Stimulated activated CD4-positive, alpha-beta T cell treated with anti-CD3 and anti-CD28 coated beads, TNF-alpha, amount 100 ng/mL, for 48 hours (primary cell): ENCODE measurements at places on chromosomes 6 and 20.

- no peak for DNase-seq
These were observed 44.2 kb upstream of the TAB2 start for GRCh38 chr6:149273318-149273717.

DNA sequence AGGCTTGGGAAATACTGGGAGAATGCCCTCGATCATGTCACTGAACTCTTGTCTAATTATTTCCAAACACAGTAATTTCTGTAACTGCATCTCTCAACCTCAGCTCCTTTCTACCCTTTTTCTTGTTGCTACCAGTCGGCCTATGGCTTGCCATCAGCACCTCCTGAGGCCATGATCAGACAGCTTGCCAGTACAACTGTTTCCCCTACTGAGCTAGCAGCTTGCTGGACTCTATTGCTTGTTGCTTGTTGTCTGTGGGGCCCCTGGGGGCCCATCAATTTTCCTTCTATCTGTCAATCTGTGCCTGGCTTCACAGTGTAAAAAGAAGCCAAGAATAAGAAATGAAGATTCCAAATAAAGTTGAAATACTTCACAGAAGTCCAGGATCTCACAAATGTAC, 123.9 kb downstream of the OPN5 start:
- DNase-seq: no peak

DNA sequence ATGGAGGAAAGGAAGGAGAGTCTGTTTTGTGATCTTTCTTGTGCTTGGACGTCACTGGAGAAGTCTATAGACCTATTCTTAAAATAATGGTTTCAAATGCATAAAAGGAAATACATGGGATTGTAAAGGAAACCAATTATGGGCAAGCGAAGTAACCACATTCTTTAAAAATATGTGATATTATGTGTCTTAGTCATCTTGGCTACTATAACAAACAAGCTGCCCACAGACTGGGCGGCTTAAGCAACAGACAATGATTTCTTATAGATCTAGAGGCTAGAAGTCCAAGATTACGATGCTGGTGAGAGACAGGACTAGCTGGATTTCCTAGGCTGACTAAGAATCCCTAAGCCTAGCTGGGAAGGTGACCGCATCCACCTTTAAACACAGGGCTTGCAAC, 49.4 kb upstream of the CD83 start:
- DNase-seq: no peak

GRCh38 chr6:49787176-49787575, at the start of gene PGK2:
Gene PGK2, minus strand, starts transcription at chr6:49787285. Its CDS starts 98 bp downstream, at chr6:49787187.
- DNase-seq: no peak

DNA sequence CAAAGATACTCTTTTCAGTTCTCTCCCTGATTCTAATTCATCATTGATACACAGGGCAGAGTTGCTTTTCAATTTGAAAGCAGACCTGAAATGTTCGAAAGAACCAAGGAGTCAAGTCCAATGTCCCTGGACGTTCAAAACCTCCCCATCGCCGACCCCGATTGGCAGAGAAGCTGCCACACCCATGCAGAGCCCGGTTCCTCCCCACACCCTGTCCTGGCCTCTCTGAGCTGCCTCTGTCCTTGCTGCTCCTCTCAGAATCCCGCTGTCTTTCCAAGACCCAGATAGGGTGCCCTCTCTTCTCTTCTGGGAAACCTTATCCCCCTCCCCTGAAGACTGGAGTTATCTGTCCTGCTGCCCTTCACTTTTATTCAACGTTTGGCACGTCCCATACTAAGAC, 52.3 kb upstream of the CITED2 start:
- DNase-seq: no peak

DNA sequence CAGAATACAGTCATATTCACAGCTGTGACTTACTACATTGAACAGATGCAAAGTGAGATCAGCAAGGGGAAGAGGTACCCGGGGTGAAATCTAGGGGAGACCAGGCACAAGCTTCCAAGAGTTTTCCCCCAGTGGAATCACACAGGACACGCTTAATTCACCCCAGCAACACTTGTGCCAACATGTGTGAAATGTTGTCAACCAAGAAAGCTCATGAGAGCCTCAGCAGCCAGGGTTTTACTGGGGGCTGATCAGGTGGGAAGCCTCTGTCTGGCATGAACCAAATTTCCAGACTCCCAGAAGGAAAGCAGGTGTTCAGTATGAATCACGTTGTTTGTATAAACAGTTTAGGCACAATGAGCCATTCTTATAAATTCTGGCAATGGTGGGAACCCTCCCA, 6.9 kb upstream of the RTF2 start:
- DNase-seq: no peak

DNA sequence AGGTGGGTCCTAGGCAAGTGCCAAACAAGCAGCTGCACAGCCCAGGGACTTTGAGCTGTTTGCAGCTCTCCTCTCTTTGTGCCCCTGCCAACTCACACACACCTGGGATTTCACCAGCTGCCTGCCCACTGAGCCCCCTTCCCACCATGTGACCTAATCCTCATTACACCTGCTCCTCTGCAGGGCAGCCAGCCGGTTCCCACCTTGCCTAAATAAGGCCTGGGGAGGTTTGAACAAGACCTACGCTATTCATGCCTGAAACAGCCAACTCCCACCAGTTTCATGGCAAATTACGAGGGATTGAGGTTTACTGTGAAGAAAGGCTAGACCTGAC, 92.6 kb upstream of the SOX4 start:
- no peak for DNase-seq

DNA sequence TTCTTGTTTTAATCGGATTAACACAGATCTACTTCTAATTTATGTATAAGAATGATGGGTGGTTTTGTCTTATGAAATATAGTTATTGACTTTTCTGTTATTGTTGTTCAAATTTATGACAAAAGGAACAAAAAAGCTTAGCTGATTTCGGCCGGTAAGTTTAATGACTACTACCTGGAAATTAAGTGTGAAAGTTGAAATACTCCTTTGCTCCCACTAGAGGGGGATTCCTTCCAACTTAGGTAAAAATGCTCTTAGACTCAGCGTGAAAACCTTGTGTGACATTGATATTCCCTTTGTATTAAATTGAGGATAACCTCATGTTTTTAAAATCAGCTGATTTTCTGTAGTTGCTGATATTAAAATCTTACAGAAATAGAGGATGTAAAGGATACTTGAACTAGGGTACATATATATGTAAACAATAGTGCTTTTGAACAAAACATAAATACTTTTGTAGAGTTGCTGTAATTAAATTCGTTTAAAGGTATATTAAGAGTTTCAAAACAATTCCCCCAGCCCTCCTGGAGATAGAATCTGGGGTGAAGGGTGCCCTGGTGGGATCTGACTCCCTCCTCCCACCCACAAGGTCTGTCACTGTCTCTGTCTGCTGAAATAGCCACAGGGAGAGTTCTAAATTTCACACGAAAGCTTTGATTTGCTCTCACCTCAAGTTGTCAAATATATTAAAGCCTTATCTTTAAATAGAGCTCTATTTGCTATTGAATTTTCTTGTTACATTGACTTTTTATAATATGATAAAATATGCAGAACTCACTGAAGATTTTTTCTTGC, 257.5 kb downstream of the ARID1B start:
- DNase-seq: no peak

DNA sequence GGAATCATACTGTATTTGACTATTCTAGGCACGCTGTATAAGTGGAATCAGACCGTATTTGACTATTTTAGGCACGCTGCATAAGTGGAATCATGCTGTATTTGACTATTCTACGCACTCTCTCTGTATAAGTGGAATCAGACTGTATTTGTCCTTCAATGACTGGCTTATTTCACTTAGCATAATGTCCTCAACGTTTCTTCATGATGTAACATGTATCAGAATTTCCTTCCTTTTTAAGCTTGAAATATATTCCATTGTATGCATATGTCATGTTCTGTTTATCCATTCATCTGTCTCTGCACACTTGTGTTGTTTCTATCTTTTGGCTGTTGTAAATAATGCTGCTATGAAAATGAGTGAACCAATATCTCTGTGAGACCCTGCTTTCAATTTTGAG, 5.7 kb downstream of the CCDC170 start:
- no peak for DNase-seq

DNA sequence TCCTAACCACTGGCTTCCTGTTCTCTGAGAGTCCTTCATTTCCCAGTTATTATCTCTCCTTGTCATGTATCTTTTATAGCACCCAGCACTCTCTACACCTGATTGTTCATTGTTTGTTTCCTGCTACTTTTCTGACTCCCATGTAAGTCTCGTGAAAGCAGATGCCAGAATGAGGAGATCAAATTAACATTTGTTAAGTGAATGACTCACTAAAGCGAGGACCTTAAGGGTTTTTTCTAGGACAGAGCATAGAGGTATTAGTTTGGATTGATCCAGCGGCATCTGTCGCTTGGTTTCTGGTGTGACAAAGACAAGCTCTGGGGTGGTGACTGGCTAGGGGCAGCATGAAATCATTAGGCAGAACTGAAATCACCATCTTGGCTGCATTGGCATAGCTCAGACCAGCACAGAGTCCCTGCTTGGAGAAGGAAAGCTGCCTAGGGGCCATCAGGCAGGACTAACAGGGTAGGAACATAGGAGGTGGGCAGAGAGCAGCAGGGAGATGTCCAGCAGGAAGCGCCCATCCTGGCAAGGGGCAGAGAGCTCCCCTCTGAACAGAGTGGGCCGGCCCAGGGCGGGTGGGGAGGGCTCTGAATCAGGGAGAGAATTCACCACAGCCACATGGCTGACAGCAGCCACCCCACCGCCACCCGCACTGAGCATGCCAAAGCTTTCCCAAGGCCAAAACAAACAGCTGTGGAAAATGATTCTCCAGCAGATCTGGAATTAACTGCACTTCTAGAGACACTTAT, 97.1 kb upstream of the CEP85L start:
- DNase-seq: no peak

DNA sequence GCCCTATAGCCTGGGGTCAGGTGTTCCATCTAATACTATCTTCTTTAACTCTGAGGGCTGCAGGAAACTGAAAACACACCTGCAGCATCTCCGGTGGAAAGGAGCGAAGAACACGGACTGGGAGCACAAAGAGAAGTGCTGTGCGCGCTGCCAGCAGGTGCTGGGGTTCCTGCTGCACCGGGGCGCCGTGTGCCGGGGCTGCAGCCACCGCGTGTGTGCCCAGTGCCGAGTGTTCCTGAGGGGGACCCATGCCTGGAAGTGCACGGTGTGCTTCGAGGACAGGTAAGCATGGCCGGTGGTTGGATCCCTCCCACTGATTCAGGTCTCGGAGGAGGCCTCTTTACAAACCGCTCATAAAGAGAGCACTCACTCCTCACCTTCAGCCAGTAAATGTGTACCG, 15.5 kb downstream of the SYTL3 start:
- no peak for DNase-seq

DNA sequence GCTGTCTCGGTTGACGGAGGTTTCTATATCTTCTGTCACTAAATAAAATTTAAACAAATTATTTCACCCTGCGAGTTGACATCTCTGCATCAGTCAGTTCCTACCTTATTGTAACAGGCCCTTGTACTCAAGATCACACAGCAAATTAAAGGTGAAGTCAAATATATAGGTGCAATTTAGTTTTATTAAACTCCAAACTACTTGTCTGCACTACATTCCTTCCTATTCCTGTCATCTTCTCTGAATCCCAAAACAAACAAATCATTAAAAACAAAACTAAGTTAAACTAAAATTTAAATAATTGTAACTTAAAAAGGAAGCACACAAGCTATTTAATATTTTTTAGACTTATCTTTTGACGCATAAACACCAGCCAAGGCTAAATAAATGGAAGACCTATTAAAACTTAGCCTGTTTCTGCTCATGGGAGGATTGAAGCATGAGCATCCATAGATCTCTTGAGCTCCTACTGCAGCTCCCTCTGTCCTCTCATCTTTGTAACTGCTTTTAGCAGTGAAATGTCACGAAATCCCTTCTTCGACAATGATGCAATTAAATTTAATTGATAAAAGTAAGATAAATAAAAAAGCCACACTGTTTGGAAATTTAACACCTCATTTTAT, 1152.3 kb upstream of the GJE1 start:
- DNase-seq: no peak
